ENCODE measurements at places on chromosomes 13 and 19.
A peak's percentile ranks its signal among the peaks of the same experiment; 100 is the strongest.

DNA sequence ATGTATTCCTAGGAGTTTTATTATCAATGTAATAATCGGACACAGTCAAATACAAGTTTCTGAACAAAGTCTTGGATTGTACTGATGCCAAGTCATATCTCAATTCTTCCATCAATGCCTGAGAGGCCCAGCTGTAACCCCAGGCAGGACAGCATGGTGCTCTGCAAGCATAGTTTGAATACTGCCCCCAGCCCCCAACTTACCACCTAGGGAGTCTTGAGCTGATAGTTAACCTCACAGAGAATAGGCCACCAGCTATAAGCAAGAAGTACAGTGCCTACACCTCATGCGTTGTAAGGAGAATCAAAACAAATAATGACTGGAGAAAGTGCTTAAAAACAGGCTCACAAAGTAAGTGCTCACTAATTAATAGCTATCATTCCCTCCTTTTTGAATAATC, 2.7 kb downstream of the PROSER1 start:
- no peak for DNase-seq

DNA sequence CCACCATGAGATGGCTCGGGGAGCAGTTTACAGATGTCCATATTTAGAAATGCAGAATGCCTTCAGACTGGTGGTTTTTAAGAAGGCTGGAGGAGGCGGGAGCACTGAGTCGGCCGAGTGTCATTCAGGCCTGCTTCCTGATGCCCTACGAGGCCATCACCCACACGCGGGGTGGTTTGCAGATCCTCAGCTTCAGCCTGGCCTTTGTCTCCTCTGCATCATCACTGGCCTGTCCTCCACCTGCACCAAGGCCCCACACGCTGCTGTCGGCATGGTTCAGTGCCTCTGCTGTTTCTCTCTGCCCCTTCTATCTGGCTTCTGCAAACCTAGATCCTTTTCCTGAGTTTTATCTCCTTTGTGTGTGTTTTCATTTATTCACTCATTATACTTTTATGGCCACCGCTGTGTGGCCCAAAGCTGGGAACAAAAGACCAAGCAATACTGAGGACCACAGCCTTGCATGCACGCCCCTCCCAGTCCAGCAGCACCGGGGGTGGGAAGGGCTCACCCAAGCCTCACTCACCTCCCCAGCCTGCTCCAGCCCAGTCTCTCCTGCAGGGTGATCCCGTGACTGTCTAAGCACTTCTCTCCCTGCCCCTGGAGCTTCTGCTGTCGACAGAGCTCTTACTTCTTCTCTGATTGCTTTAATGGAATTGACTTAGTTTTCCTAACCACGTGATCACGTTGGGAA, 240.8 kb downstream of the TEX29 start:
- no peak for DNase-seq

GRCh38 chr13:110869805-110870706, 44.8 kb downstream of the ANKRD10 start:
- no peak for DNase-seq

- peak; percentile 13 for DNase-seq
These were observed 106.5 kb upstream of the SGCG start for GRCh38 chr13:23074075-23074828.

DNA sequence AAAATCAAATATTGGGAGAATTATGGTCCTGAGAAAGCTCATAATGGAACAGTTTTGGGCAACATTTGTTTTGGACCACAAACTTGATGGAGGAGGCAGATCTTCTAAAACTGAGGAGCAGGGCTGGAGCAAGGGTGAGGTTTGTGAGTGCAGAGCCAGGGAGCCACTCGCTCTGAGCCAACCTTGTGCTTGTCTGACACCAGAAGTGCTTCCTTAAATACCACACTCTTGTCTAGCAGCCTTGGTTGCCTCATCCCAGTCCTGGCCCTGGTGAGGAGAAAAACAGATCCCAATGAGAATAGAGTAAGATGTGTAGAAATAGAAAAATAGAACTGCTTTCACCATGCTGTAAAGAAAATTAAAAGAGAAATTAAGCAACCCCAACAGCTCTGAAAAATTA, 6.7 kb downstream of the ZNF317 start:
- DNase-seq = no peak

- no peak for DNase-seq
These were observed 131.9 kb upstream of the IRS2 start for GRCh38 chr13:109918179-109918711.

DNA sequence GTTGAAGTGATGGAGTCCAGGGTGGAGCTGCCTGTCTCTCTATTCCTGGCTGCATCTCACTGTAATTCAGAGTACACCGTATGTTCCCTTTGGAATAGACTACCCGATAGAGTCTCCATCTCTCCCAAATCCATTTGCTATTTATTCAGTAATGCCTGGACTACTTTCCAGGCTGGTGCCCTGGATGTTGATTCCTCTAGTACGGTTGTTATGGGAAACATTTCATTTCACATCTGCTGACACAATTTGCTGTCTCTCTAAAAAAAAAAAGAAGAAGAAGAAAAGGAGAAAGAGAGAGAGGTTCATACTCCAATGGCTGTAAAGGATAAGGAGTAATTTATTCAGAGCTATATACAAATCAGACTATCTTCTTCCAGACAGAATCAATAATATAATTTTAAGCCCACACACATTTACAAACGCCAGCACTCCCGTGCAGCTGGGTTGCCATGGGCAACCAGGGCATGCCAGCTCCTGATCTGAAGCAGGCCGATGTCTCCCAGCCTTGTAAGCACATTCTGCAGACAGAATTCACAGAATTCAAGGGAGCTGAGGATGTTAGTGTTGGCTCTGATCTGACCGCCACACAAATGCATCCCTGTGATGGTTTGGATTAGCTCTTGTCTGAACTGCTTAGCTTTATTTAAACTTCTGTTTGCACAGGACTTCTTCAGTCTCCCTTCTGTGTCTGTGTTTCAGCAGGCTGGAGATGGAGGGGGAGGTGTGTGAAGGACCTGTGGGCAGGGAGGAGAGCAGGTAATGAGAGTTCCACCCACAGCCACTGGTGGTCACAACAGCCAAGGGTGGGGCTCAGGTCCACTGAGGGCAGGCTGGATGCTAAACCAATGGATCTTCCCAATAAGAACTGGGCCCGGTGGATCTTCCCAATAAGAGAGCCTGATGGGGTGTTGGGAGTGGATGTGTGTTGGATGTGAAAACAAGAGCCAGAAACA, 66.0 kb downstream of the TEX26 start:
- peak; percentile 41 for DNase-seq

GRCh38 chr13:38872693-38873092, 117.9 kb downstream of the STOML3 start:
- no peak for DNase-seq

DNA sequence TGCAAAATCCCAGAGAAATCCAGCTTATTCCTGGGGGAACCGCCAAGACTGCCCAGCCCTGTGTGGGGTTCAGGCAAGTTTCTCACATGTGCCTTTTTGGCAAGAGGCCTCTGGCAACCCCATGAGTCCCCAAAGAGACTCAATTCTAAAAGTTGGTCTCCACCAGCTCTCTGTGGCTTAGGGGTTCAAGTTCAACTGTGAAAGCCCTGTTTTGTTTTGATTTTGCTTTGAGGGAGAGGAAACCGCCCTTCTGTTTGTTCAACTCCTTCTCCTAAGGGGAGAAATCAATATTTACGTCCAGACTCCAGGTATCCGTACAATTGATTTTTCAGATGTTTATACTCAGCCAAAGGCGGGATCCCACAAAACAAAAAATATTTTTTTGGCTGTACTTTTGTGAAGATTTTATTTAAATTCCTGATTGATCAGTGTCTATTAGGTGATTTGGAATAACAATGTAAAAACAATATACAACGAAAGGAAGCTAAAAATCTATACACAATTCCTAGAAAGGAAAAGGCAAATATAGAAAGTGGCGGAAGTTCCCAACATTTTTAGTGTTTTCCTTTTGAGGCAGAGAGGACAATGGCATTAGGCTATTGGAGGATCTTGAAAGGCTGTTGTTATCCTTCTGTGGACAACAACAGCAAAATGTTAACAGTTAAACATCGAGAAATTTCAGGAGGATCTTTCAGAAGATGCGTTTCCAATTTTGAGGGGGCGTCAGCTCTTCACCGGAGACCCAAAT, 583 bp upstream of the LDLR start:
- no peak for DNase-seq

DNA sequence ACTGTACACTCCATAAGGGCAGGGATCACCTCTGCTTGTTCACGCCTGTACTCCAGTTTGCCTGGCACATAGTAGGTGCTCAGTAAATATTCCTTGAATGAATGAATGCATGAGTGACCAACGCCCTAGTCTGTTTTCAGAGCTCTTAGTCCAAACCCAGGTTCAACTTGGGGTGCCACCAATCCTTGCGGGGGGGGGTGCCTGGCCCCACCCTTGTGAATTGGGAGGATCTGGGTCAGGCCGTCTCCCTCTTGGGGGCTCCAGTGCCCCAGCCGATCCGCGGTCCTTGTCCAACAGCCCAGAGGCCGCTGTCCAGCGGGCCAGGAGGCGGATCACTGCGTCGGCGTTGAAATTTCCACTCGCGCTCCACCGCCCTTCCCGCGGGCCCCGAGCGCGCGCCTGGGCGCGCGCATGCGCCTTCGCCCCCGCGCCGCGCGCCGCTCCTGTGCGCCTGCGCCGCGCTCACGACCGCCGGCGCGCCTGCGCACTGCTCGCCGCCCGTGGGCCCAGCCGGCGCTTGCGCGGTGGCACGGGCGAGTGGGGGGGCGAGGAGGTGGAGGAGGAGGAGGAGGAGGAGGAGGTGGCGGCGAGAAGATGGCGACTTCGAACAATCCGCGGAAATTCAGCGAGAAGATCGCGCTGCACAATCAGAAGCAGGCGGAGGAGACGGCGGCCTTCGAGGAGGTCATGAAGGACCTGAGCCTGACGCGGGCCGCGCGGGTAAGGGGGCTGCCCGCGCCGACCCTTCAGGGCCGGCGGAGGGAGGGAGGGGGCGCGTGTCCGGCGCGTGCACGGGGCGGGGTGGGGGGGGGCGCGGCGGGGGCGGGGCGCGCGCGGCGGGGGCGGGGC, at the start of gene CRTC1:
TSS of gene CRTC1 (plus strand) at position 572 of the 849 bp plus-strand sequence. CDS start at position 595, 23 bp downstream.
- no peak for DNase-seq

DNA sequence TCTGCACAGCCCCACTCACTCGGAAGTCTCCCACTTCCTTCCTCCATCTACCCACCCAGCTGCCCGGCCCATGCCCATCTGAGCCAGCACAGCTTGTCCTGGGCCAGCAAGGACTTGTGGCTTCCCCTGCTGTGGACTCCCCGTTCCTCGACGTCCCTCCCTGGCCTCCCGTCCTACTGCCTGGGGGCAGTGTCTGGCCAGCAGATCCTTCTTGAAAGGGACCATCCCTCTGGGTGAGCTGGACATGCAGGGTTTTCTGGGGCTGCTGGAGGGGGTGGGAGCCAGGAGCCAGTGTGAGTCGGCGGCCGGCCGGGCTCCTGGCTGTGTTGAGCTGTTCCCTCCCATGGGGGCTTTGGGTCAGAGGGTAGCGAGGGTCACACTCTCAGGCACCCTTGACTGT, 26.7 kb downstream of the CRTC1 start:
- DNase-seq = no peak

DNA sequence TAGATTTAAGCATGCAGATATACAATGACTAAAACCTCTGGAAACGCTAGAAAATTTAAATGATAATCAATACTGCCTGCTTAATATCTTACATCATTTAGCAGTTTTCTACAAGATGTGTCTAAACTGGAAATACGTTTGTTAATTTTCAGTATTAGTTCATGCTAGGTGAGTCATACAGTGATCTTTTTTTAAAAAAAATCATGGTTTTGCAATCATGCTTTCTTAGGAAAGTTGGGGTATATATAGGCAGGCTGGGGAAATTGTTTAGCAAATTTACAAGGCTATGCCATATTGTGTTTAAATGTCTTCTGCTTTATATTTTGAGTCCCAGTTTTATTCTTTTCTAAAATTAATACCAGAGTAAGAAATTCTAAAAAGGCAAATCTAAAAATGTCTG, 245.4 kb upstream of the SPRY2 start:
- DNase-seq = no peak

DNA sequence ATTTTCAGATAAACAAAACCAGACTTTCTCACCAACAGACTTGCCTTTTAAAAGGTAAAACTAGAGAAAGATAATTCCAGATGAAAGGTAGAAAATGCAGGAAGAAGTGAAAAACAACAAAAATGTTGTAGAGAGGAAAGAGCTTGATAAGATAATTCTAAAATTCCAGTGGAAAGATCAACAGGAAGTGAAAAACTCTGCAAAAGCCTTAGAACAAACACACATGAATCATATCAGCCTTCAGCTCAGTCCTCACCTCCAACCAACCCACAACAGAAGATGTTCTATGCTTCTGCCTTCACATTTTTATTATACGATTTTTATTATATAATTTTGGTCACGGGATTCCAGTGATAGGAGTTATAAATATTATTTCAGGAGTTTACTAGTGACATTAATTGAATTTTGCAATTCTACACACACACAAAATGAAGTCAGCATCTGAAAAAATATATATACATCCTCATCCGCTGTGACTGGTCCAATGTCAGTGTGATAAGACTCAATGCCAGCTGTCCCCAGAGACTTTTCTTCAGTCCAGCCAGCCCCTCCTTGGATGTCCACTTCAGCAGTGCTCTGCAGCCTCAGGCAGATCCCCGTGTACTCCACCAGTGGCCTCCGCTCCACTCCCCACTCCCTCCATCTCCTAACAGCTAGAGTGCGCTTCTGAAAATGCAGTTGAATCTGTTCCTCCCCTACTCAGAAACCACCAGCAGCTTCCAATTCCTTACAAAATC, 57.9 kb downstream of the GADD45B start:
- no peak for DNase-seq

DNA sequence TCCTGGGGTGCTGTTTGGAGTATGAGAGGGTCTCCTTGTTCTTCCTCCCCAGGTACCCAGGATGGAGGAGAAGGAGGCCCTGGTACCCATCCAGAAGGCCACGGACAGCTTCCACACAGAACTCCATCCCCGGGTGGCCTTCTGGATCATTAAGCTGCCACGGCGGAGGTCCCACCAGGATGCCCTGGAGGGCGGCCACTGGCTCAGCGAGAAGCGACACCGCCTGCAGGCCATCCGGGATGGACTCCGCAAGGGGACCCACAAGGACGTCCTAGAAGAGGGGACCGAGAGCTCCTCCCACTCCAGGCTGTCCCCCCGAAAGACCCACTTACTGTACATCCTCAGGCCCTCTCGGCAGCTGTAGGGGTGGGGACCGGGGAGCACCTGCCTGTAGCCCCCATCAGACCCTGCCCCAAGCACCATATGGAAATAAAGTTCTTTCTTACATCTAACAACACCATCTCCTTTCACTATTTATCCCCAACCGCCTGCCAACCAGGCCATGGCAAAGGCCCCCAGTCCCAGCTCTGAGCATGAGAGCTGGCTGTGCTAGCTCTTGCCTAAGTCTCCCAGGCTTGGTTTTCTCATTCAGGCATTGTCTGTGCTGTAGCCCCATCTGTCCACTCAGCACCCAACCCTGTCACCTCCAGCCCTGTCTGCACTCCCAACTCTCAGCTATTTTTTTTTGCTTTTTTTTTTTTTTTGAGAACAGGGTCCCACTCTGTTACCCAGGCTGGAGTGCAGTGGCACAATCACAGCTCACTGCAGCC, 11.2 kb downstream of the DKKL1 start:
- DNase-seq = no peak

Measured in urinary bladder (tissue), 4 donors.